Activated CD4-positive, alpha-beta T cell treated with anti-CD3 and anti-CD28 coated beads for 36 hours (primary cell): ENCODE measurements at places on chromosomes 7 and 10. TPM values are rescaled to one million over a fixed set of nuclear protein-coding genes. Genes with fewer than 3 reads are reported as not detected.

DNA sequence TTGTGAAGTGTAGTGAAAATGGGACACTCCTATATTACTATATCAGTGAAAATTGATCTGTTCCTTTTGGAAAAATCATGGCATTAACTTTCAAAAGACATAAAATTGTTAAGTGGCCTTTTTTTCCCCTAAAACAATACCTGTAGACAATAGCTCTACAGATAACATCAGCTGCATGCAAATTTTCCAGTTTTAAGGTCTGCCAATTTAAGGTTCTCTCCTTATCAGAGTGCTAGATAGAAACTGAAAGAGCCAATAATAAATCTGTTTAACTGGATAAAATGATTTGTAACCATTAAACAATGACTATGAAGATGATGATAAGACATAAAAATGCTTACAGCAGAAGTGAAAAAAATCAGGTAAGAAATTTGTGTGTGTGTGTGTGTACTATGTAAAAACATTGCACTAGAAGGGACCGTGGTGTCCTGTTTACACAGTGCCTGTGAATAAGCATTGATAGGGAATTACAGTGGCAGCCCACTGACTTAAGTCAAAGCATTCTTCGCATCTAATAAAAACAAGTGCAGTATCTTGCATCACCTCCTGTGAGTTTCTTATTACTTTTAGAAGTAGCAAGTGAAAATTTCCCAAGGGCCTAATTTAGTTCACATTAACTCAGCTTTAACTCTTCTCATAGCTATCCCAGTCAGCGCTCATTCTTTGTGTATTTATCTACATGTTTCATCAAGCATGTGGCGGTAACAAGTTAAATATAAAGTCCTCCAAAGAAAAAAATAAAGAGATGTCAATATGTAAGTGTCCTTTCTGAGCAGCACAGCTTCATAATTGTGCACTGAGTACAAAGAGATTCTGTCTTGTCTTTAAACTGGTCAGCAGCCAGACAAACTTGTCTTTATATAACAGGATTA, 261.9 kb downstream of the ARL4A start:
- H3K27ac ChIP-seq = no peak overlapping the region
- no peaks in the 10 kb centered on the region for H3K4me1 ChIP-seq
- no peaks in the 10 kb centered on the region for H3K36me3 ChIP-seq
- H3K27me3 ChIP-seq = no peaks in the 10 kb centered on the region
- no peak overlapping the region for H3K4me3 ChIP-seq

DNA sequence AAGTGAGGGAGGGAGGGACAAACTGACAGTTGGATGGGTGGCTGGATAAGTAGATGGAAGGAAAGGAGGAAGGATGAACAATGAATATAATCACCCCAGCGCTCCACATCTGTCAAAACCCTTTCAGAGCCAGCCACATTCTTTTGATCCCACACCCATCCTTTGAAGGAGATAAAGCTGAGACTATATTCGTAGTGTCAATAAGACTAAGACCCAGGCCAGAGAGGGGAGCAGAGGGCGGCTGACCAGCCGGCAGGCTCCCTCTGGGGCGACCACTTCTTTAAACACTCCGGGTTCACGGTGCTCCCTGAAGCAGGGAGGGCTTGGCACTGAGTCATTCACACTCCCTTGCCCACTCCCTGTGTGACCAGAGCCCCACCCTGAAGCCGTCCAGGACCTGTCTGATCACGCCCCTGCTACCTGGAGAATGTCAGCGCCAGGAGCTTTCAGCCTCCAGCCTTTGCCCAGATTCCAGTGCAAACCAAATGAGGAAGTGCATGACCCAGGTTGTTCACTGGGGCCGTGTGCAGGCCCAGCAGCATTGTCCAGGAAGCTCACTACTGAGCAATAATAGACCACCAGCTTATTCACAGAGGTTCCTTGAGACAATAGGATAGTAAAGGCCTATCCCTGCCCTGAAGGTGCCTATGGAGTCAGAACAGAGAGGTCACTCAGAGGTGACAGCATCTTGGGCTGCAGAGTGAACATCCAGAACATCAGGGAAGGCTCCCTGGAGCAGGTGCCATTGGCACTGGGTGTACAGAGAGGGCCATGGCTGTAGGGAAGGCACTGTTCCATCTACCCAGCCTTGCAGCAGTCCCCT, 34.4 kb downstream of the UNC5B start:
- DNase-seq = no peak
- no peaks in the 10 kb centered on the region for H3K4me1 ChIP-seq
- H3K27me3 ChIP-seq = no peaks in the 10 kb centered on the region
- H3K27ac ChIP-seq = no peak overlapping the region
- no peak overlapping the region for H3K4me3 ChIP-seq

DNA sequence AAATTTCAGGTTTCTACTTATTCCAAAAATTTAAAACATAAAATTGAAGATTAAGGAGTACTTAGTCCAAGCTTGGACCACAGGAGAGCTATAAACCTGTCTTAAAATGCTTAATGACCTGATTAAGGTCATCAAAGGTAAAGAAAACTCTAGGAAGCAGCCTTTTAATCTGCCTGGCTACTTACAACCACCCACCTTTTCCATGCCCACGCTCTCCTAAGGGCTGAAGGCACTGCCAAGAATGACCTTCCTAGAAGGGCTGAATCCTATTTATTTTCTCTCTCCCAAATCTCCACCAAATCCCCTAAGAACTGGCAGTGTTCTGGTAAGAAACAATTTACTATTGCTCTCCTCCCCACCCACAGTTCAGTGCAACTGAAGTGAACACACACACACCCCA, 6.8 kb downstream of the MPP7 start:
- no peak for DNase-seq
- H3K27me3 ChIP-seq = no peaks in the 10 kb centered on the region
- peak overlapping the region; percentile 30 for H3K27ac ChIP-seq
- H3K4me1 ChIP-seq = peaks cover 82% of the 10 kb centered on the region
- H3K36me3 ChIP-seq = no peaks in the 10 kb centered on the region
- no peak overlapping the region for H3K4me3 ChIP-seq

DNA sequence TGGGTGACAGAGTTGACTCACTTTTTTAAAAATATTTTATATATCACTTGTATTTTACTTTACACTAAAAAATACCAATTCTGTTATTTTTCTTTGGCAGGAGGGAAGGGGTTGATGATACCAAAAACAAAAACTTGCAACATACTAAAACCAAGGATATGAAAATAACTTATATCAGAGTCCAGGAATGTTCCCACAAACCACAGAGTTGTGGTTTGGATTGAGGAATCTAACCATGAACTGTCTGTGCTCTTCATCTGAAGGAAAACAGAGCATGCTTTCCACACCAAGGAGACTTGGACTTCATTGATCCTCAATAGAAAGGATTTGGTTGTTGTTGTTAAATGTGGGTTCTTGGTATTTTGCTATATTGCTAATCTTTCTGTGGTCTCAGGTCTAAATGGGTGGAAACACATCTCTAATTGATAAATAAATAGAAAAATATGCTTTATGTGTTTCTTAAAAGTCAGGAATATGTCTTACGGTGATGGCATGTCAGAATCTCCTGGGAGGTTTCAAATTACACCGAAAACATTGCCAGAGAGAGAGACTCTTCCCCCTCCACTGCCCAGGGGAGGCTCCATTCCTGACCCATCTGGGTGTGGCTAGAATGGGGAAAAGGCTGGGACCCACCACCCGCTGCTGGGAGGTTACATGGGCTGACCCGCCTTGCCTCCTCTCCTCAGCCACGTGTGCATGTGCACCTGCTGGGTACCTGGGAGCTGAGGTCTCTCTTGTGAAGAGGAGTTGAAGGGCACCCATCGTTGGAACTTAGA, 46.9 kb upstream of the STK17A start:
- no peaks in the 10 kb centered on the region for H3K36me3 ChIP-seq
- no peak for DNase-seq
- no peak overlapping the region for H3K27ac ChIP-seq
- H3K4me1 ChIP-seq = no peaks in the 10 kb centered on the region
- H3K27me3 ChIP-seq = peaks cover under 1% of the 10 kb centered on the region
- no peak overlapping the region for H3K4me3 ChIP-seq

DNA sequence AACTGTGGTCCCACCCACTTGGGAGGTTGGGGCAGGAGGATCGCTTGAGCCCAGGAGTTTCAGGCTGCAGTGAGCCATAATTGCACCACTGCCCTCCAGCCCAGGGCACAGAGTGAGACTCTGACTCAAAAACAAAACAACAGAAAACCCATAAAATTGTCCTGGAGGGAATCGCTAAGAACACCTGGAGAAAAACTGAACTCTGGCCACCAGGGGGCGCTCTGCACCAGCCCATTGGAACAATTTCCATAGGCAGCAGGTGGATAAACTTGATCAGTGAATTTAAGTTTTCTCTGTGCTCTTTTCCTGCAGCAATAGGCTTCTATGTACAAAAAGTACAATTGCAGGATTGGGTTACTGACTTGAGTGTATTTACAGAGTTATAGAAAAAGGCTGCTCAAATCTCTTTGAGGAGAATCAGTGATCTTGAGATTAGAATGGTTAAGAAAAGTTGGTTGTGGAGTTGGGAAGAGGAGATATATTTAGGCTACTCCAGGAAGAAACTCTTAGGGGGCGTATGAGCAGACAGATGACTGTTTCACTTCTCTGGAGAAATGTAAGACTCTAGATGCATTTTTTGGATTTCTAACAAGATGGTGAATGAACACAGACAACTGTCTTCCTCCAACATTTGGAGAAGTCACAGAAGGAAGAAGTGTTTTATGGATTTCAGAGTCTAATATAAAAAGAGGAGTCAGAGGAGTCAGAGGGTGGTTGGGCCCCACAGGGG, 274.9 kb upstream of the GALNT17 start:
- peak; percentile 82 for DNase-seq
- no peaks in the 10 kb centered on the region for H3K27me3 ChIP-seq
- H3K4me3 ChIP-seq = no peak overlapping the region
- no peaks in the 10 kb centered on the region for H3K4me1 ChIP-seq
- H3K27ac ChIP-seq = no peak overlapping the region

DNA sequence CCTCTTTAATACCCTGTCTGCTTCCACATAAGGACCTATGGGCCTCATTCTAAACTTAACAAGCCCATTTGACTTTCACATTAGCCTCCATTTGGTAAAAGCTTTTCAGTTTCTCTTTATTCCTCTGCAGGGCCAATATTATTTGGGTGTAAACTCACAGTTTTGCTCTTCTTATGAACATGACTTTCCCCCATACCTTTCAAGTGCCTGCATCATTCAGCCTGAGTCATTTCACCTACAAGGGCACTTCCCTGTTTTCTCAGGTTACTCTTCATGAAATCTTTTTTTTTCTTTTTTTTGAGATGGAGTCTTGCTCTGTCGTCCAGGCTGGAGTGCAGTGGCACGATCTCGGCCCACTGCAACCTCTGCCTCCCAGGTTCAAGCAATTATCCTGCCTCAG, 1258.1 kb upstream of the CELF2 start:
- H3K4me3 ChIP-seq = no peak overlapping the region
- H3K27me3 ChIP-seq = no peaks in the 10 kb centered on the region
- no peaks in the 10 kb centered on the region for H3K4me1 ChIP-seq
- H3K27ac ChIP-seq = no peak overlapping the region
- DNase-seq = no peak
- H3K36me3 ChIP-seq = no peaks in the 10 kb centered on the region

DNA sequence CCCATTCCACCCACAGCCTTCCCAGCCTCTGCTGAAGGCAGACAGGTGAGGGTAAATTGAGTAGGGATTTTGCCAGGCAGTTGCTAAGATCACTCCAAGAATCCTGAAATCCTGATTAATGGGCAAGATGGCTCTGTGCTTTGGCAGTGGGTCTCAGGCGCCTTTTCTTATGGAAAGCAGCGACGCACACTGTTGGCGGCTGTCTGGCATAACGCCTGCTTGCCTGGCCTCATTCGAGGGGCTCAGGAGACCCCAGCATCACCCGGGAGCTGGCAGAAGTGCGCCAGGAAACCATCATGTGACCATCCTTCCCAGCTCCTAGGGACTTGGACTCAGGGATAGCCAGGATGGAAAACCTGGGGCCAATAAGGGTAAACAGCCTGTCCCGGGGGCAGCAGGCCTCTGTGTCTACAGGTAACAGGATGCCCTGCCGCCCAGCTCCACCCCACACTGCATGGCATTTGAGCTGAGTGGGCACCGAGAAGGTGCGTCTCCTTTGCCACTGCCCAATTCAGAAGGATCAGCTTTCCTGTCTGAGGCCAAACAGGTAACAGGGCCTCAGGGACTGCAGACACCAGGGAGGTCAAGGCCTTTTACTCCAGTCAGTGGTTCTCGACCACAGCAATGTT, 98.6 kb downstream of the FAM53B start:
- no peaks in the 10 kb centered on the region for H3K27me3 ChIP-seq
- no peaks in the 10 kb centered on the region for H3K36me3 ChIP-seq

- no peak overlapping the region for H3K27ac ChIP-seq
- peaks cover 11% of the 10 kb centered on the region for H3K27me3 ChIP-seq
- no peaks in the 10 kb centered on the region for H3K36me3 ChIP-seq
- DNase-seq = no peak
- H3K4me1 ChIP-seq = no peaks in the 10 kb centered on the region
These were observed 68.9 kb downstream of the ZNF467 start for GRCh38 chr7:149704507-149704906.

GRCh38 chr7:152025937-152026890, 740 bp downstream of the GALNT11 start:
- peaks cover 42% of the 10 kb centered on the region for H3K4me1 ChIP-seq
- DNase-seq = peak; percentile 7
- peaks cover 28% of the 10 kb centered on the region for H3K36me3 ChIP-seq
- H3K4me3 ChIP-seq = peak overlapping the region; percentile 73
- no peaks in the 10 kb centered on the region for H3K27me3 ChIP-seq

DNA sequence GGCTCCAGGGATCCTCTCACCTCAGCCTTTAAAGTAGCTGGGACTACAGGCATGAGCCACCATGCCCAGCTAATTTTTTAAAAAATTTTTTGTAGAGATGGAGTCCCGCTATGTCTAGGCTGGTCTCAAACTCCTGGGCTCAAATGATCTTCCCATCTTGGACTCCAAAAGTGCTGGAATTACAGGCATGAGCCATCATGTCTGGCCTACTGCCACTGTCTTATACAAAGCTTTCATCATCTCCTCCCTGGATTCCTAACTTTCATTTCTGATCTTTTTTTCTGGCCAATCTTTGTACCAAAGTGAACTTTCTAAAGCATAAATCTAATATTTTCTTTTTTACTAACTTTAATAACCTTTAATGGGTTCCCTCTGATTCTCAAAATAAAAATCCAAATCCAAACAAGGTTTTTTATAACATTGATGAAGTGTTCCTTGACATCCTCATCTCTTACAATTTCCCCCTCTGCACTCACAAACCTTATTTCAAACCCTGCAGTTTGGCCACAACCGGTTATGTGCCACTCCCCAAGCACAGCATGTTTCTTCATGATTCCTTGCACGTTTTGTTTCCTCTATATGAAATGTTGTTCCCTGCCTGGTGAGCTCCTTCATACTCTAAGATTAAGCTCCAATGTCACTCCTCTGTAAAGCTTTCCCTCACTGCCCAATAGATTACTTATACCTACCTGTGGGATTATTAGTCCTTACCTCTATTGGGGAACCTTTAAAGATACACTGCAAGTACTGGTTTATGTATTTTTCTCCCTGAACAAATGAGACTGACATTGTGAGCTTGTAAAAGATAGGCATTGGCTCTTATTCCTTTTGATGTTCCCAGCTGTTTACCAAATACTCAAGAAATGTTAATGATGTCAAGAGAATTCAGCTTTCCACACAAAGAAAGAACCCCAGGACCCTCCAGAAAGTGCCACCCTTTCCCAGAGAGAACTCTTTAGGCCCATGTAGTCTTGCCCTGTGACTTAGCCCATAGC, 101.7 kb downstream of the HOXA1 start:
- H3K27ac ChIP-seq = no peak overlapping the region
- DNase-seq = no peak
- no peaks in the 10 kb centered on the region for H3K4me1 ChIP-seq

The ZNF425 gene
- 0.43 TPM for total RNA-seq

The MMP21 gene
- total RNA-seq = not detected

The SPDYE1 gene
- not detected for total RNA-seq

The GNG11 gene
- total RNA-seq = not detected

The PODXL gene
- 0.49 TPM for total RNA-seq

The COBL gene
- total RNA-seq = not detected

The IDI2 gene
- not detected for total RNA-seq

The IFRD1 gene
- total RNA-seq = 48.9 TPM
